ENCODE measurements at places on chromosomes 12 and 14.

GRCh38 chr12:68608191-68608590, 2.5 kb upstream of the RAP1B start:
- no peak overlapping the region for H3K27ac ChIP-seq
- no peak for DNase-seq
- H3K4me3 ChIP-seq: no peak overlapping the region
- no peaks in the 10 kb centered on the region for H3K36me3 ChIP-seq
- H3K27me3 ChIP-seq: no peaks in the 10 kb centered on the region
- H3K4me1 ChIP-seq: peaks cover 10% of the 10 kb centered on the region

GRCh38 chr12:45235087-45236025, 19.5 kb downstream of the ANO6 start:
- H3K36me3 ChIP-seq: no peaks in the 10 kb centered on the region
- DNase-seq: no peak
- peaks cover 52% of the 10 kb centered on the region for H3K4me1 ChIP-seq

DNA sequence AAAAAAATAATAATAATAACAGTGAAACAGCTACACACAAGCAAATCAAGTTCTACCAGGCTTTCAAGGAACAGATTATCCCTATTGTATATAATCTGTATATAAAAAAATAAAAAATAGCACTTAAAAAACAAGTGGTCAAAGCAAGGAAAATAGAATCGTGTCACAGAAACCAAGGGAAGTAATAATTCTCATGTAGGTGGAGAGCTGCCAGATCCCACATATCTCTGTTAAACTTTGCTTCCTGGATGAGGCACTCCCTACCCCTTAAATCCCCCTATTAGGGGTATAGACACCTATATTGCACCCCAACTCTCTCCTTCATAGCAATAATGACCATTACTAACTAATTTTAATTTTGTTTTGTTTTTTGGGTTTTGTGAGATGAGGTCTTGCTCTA, 4.4 kb upstream of the CD27 start:
- no peak overlapping the region for H3K4me3 ChIP-seq
- no peak overlapping the region for H3K27ac ChIP-seq
- no peaks in the 10 kb centered on the region for H3K36me3 ChIP-seq
- no peaks in the 10 kb centered on the region for H3K27me3 ChIP-seq
- H3K4me1 ChIP-seq: no peaks in the 10 kb centered on the region

DNA sequence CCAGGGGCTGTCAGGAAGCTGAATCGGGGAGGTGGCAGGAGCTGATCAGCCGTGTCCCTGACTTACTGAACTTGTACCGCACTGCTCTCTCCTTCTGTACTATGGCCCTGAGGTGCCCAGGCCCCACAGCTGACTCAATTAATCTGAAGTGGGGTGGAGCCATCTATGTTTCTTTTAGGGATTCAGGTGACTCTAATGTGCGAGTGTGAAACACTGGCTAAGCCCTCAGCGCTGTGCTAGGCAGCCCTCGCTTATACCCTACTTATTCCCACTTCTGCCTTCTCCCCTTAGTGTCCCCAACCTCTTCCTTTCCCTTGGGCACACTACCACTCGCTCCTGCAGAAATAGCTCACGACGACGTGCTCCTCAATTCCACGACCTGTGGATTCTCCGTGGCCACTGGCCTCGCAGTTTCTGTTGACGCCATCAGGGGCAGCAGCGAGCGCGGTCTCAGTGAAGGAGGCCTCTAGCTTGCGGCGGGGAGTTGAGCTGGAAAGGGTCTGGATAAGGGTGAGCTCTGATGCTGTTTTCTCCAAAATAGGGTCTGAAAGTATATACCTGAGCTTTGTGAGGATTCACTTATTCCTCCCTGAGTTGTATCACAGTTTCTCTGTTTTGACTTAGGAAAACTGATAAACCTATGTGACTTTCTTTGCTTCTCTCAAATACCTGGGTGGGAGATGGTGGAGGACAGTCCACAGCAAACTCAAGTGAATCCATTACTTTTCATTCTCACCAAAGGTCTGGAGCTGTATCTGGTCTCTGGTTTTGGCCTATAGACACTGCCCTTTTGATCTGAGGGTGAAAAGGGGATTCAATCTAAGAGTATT, 167.6 kb downstream of the SLC41A2 start:
- H3K27ac ChIP-seq: no peak overlapping the region
- peaks cover 4% of the 10 kb centered on the region for H3K4me1 ChIP-seq
- no peaks in the 10 kb centered on the region for H3K27me3 ChIP-seq
- no peaks in the 10 kb centered on the region for H3K36me3 ChIP-seq
- peak; percentile 23 for DNase-seq

- H3K36me3 ChIP-seq: no peaks in the 10 kb centered on the region
- no peaks in the 10 kb centered on the region for H3K27me3 ChIP-seq
- peak; percentile 89 for DNase-seq
- H3K4me1 ChIP-seq: peaks cover 10% of the 10 kb centered on the region
- peak overlapping the region; percentile 3 for H3K4me3 ChIP-seq
- H3K27ac ChIP-seq: peak overlapping the region; percentile 89
Measured at GRCh38 chr12:122399592-122400373, 22.7 kb downstream of the CLIP1 start.

- DNase-seq: no peak
- H3K27me3 ChIP-seq: no peaks in the 10 kb centered on the region
- H3K36me3 ChIP-seq: peaks cover 15% of the 10 kb centered on the region
- H3K27ac ChIP-seq: no peak overlapping the region
- no peaks in the 10 kb centered on the region for H3K4me1 ChIP-seq
Measured at GRCh38 chr12:50195832-50196231, 28.7 kb upstream of the CERS5 start.

GRCh38 chr12:93707836-93708235, 30.7 kb downstream of the CRADD start:
- DNase-seq: no peak
- peaks cover 3% of the 10 kb centered on the region for H3K4me1 ChIP-seq
- H3K27ac ChIP-seq: no peak overlapping the region
- H3K27me3 ChIP-seq: no peaks in the 10 kb centered on the region

- no peak overlapping the region for H3K4me3 ChIP-seq
- H3K4me1 ChIP-seq: peaks cover 42% of the 10 kb centered on the region
- DNase-seq: peak; percentile 78
- peak overlapping the region; percentile 91 for H3K27ac ChIP-seq
- no peaks in the 10 kb centered on the region for H3K27me3 ChIP-seq
- no peaks in the 10 kb centered on the region for H3K36me3 ChIP-seq
Measured at GRCh38 chr14:73784181-73784987, 67.2 kb upstream of the PTGR2 start.

DNA sequence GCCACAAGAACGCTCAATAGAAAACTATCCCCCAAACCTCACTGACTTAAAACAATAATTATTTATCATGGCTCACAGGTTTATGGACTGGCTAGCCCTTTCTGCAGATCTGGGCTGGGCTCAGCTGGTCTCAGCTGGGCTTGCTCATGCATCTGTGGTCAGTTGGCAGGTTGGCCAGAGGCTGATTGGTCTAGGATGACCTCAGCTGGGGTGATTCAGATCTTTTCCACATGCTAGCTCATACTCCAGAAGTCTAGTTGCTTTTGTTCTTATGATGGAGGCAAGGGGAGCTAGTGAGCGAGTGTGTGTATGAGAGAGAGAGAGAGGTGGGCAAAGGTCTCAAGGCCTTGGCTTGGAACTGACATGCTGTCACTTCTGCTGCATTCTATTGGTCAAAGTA, 181.2 kb upstream of the NRXN3 start:
- H3K27ac ChIP-seq: no peak overlapping the region
- H3K4me3 ChIP-seq: no peak overlapping the region
- no peak for DNase-seq
- no peaks in the 10 kb centered on the region for H3K4me1 ChIP-seq
- no peaks in the 10 kb centered on the region for H3K27me3 ChIP-seq
- H3K36me3 ChIP-seq: no peaks in the 10 kb centered on the region

GRCh38 chr12:84632556-84632955, 280.0 kb downstream of the SLC6A15 start:
- no peak overlapping the region for H3K27ac ChIP-seq
- no peak for DNase-seq
- H3K4me1 ChIP-seq: peaks cover 20% of the 10 kb centered on the region
- no peaks in the 10 kb centered on the region for H3K27me3 ChIP-seq
- H3K36me3 ChIP-seq: no peaks in the 10 kb centered on the region

- peak; percentile 69 for DNase-seq
- peak overlapping the region; percentile 47 for H3K27ac ChIP-seq
- no peak overlapping the region for H3K4me3 ChIP-seq
- H3K36me3 ChIP-seq: no peaks in the 10 kb centered on the region
- peaks cover 17% of the 10 kb centered on the region for H3K4me1 ChIP-seq
Measured at GRCh38 chr12:49582850-49583249, 14.9 kb upstream of the MCRS1 start.

- no peaks in the 10 kb centered on the region for H3K27me3 ChIP-seq
- no peak for DNase-seq
- H3K36me3 ChIP-seq: no peaks in the 10 kb centered on the region
- H3K4me1 ChIP-seq: no peaks in the 10 kb centered on the region
Measured at GRCh38 chr12:84685379-84685778, 227.2 kb downstream of the SLC6A15 start.

GRCh38 chr12:110750784-110751461, 8.2 kb upstream of the PPP1CC start:
- no peaks in the 10 kb centered on the region for H3K27me3 ChIP-seq
- no peaks in the 10 kb centered on the region for H3K36me3 ChIP-seq
- no peaks in the 10 kb centered on the region for H3K4me1 ChIP-seq
- H3K27ac ChIP-seq: no peak overlapping the region

GRCh38 chr14:85358136-85358785, 171.7 kb upstream of the FLRT2 start:
- DNase-seq: no peak
- H3K4me1 ChIP-seq: no peaks in the 10 kb centered on the region
- no peaks in the 10 kb centered on the region for H3K36me3 ChIP-seq

- H3K4me3 ChIP-seq: no peak overlapping the region
- H3K27ac ChIP-seq: no peak overlapping the region
- no peak for DNase-seq
- H3K27me3 ChIP-seq: peaks cover 7% of the 10 kb centered on the region
- H3K4me1 ChIP-seq: no peaks in the 10 kb centered on the region
Measured at GRCh38 chr12:106566771-106567170, 16.0 kb upstream of the RFX4 start.

- H3K27me3 ChIP-seq: no peaks in the 10 kb centered on the region
- no peak for DNase-seq
- no peak overlapping the region for H3K4me3 ChIP-seq
- no peaks in the 10 kb centered on the region for H3K36me3 ChIP-seq
Measured at GRCh38 chr12:49251357-49251756, 13.5 kb upstream of the TUBA1C start.

DNA sequence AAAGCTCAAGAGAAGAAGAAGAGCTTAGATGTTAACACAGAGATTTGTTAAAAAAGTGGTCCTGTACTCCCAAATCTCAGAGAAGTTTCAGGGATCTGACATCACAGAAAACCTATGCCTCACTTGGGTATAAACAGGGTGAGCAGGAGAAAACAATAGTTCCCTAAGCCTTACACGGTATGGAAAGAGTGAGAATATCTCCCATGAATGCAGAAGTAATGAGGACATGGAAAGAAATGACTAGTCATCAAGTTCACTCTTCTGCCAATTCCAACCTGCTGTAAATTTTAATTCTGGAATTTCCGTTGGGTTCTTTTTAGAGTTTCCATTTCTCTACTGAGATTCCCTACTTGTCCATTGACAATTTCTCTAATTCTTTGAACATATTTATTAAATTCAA, 6.2 kb upstream of the PTGER2 start:
- DNase-seq: no peak
- no peak overlapping the region for H3K27ac ChIP-seq
- H3K4me1 ChIP-seq: no peaks in the 10 kb centered on the region
- no peaks in the 10 kb centered on the region for H3K36me3 ChIP-seq

- H3K27me3 ChIP-seq: no peaks in the 10 kb centered on the region
- H3K4me3 ChIP-seq: no peak overlapping the region
- DNase-seq: no peak
- no peaks in the 10 kb centered on the region for H3K4me1 ChIP-seq
- no peak overlapping the region for H3K27ac ChIP-seq
Measured at GRCh38 chr14:22282417-22282816, 306.6 kb downstream of the DAD1 start.

- H3K27me3 ChIP-seq: no peaks in the 10 kb centered on the region
- DNase-seq: no peak
- H3K27ac ChIP-seq: no peak overlapping the region
- H3K4me1 ChIP-seq: no peaks in the 10 kb centered on the region
- no peak overlapping the region for H3K4me3 ChIP-seq
Measured at GRCh38 chr12:85390266-85390665, 110.2 kb downstream of the ALX1 start.

GRCh38 chr12:54299515-54300224, 1.1 kb downstream of the NFE2 start:
- no peak for DNase-seq
- H3K4me1 ChIP-seq: peaks cover 30% of the 10 kb centered on the region
- H3K27ac ChIP-seq: no peak overlapping the region
- H3K27me3 ChIP-seq: no peaks in the 10 kb centered on the region

GRCh38 chr12:80867941-80868340, 69.8 kb downstream of the LIN7A start:
- DNase-seq: no peak
- H3K27me3 ChIP-seq: no peaks in the 10 kb centered on the region
- no peaks in the 10 kb centered on the region for H3K36me3 ChIP-seq
- no peak overlapping the region for H3K4me3 ChIP-seq
- H3K4me1 ChIP-seq: no peaks in the 10 kb centered on the region

GRCh38 chr12:110149086-110149660, 25.0 kb downstream of the IFT81 start:
- no peak overlapping the region for H3K4me3 ChIP-seq
- H3K27me3 ChIP-seq: no peaks in the 10 kb centered on the region
- H3K27ac ChIP-seq: no peak overlapping the region
- peaks cover 65% of the 10 kb centered on the region for H3K36me3 ChIP-seq
- H3K4me1 ChIP-seq: no peaks in the 10 kb centered on the region

- no peak overlapping the region for H3K4me3 ChIP-seq
- DNase-seq: no peak
- peaks cover 65% of the 10 kb centered on the region for H3K4me1 ChIP-seq
- peak overlapping the region; percentile 98 for H3K27ac ChIP-seq
Measured at GRCh38 chr12:46263140-46264016, 5.5 kb downstream of the SLC38A1 start.

GRCh38 chr14:54867011-54867410, 35.6 kb downstream of the GCH1 start:
- H3K27me3 ChIP-seq: no peaks in the 10 kb centered on the region
- peak; percentile 72 for DNase-seq
- H3K27ac ChIP-seq: peak overlapping the region; percentile 71
- no peaks in the 10 kb centered on the region for H3K36me3 ChIP-seq

DNA sequence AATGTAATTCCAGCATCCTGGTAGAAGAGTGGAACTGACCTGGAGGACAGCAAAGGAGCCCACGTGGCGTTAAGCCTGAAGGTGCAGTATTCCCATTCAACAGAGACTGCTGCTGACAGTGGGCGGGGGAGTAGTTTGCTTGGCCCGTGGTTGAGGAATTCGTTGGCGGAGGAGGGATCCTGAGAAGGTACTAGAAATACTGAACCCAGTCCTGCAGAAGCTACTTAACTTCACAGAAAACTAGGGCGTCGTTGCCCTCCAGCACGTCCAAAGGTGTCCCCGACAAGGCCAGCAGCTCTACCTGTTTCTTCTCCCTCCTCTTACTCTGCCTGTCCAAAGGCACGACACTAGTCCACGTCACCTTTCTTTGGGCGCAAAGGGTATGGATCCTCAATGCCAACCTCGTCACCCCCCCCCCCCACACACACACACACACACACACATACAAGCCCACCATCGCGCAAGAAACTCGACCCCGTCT, 303 bp downstream of the PUS7L start:
- H3K27ac ChIP-seq: no peak overlapping the region
- H3K4me1 ChIP-seq: no peaks in the 10 kb centered on the region
- DNase-seq: no peak
- no peaks in the 10 kb centered on the region for H3K27me3 ChIP-seq
- no peak overlapping the region for H3K4me3 ChIP-seq

All from cardiac muscle cell (in vitro differentiated cells and primary cell).